ENCODE measurements at places on chromosomes 1 and 21.

GRCh38 chr1:201251851-201252430 is 31.4 kb upstream of the PKP1 start:
- no peak for DNase-seq

- no peak for DNase-seq
These were observed 12.8 kb upstream of the PHC2 start for GRCh38 chr1:33443705-33444180.

GRCh38 chr1:162172311-162173102 is 103.0 kb downstream of the NOS1AP start:
- no peak for DNase-seq

- no peak for DNase-seq
These were observed 351.6 kb upstream of the NCAM2 start for GRCh38 chr21:20646431-20647165.

GRCh38 chr1:248818505-248819374 is 7.0 kb downstream of the SH3BP5L start:
- no peak for DNase-seq

DNA sequence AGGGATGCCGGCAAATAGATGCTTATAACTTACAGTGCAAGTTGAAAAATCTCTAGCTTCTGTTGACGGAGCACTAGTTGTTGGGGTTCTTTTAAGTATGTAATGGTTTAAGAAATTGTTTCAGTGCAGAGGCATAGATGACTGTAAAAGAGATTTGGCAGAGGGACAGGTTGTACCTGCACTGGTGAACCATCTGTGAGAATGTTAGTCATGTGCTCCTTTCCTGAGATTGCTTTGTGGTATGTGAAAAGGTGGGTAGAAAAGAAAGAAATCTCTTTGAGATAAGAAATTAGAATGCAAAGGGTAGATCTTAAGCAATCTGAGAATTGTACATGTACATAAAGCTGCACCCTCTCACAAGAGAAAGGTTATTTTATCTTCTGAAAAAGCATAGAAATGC is 19.4 kb downstream of the ZBTB37 start:
- no peak for DNase-seq

DNA sequence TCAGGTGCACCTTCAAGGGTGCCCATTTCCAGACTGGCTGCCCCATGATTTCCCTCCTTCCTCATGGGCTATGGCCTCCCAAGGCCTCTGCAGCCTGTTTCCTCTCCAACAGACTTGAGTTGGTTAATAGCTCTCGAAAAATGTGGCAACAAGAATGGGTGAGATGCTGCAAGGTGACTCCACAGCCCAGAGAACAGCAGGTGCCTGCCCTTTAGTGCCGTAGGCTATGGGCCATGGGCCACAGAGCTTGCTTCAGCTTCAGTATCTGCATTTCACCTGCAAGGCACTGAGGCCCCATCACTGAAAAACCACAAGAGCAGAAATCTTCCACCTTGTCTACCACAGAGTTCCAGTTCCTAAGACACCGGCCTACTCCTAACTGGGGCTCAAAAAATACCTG is 122.0 kb downstream of the ETS2 start:
- no peak for DNase-seq

DNA sequence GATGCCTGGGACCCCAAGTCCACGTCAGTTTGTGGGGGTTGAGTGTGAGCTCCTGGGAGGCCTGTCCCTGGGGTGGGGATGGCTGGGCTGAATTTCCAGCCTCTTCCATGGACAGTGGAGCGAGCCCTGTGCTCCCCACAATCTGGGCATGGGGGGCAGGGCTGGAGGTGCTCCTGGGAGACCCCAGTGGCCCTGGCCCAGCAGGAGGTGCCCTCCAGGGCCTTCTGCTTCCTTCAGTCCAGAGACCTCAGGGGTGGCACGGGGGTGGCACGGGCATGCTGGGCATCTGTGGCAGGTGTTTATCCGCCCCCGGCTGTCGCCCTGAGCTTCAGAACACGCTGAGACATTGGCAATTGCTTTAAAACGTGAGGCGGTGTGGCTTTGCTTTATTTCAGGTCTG is 40.9 kb downstream of the MORN1 start:
- DNase-seq, result no peak

DNA sequence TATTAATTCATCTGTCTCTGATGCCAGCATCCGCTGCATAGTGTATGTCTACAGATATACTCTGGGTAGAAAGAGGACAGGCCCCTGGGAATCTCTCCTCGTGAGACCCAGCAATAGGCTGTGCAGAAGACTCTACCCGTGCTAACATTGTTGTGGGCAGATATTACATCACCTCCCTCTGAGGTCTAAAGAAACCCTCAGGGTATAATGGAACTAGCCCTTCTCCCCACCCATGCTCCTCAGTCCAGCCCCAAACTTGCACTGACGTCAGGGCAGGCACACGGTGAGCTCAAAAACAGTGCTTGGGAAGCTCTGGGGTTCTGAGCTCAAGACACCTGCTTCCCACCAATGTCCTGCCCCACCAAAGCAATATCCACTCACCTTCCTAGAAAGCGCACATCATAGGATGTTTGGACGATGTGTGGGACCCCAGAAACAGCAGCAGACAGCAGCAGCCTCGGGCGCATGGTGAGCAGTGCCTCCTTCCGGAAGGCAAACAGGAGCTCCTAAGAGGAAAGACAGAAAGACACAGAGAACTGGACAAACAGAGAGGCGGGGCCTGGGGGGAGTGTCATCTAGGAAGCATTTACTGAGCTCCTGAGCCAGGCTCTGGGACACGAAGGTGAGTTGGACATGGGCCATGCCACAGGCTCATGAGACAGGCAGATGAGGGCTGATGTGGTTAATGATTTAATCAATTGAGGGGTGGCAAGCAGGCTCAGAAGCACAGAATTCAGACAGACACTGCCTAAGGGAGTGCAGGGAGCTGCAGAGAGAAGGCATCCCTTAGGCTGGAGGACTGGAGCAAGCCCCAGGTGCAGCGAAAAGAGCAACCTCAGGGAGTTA is 4.8 kb downstream of the OVGP1 start:
- DNase-seq, result no peak

DNA sequence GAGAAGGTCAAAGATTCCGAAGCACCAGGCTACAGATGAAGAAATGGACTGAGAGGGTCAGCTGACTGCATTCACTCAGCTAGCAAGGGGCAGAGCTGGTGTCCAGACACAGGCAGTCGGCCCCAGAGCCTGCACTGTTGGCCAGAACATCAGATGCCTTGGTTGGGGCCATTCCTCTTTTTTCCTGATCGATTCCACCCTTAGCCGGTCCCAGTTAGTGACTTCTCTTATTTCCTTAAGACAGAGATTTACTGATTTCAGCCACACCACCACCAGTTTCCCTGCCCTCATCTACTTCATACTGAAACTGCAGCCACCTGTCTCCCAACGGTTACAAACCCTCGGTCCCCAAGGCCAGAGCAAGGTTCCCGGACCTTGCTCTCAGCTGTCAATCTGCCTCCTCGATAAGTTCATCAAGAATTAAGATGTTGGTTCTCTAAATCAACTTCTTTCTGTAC is 11.5 kb downstream of the CD58 start:
- DNase-seq, result peak; percentile 57

- DNase-seq, result no peak
These were observed 430.9 kb downstream of the MATN1 start for GRCh38 chr1:30292451-30292850.

DNA sequence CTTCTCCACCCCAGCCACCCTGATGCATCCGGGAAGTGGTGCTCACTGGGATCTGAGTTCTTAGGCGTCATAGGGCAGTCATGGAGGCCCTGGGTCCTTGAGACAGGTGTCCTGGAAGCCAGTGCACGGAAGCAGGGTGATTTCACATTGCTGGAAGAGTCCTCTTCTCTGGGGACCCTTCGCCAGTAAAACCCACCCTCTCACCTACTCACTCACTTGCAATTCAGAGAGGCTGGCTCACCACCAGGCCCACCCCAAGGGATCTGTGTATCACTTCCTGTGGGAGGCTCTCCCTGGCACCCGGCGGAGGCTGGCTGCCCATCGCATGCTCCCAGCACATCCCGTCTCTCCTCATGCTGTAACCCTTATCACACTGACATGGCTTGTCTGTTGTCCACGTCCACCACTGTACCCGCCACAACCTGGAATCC is 40.2 kb upstream of the EPS8L3 start:
- no peak for DNase-seq

DNA sequence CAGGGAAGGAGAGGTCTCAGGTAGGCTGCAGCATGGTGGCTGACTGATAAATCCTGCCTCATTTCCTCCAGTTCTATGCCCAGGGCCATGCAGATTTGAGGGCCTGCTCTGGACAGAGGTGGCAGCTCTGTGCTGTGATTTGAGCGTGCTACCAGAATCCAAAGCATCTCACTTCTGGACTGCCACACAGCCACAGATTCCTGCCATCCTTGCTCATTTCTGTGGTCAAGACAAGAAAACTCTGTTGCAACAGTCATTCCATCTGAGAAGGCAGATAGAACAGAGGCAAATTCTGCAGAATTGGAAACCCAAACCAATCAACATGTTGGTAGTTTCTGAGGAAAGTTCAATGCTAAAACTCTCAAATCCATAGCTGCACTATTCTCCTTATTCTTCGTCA is 102.8 kb upstream of the GALNT2 start:
- DNase-seq, result no peak

DNA sequence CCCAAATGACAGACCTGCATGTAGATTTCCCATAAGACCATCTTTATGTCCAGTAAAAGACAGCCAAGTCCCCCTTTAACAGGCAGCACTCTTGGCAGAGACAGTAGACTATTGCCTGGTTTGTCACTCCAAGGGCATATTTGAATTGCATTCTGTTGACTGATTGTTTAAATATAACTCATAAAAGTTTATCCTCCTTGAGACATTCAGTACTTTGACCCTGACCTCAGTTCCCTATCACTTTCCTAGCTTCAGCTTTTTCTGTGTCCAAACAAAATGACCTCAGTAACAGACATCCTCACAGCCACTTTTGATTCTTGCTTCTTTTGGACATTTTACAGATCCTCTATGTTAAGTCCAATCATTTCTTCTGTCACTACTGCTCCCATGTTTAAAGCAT is 51.1 kb downstream of the RBM11 start:
- DNase-seq, result no peak

GRCh38 chr1:225607355-225607754 is 45.6 kb downstream of the ENAH start:
- no peak for DNase-seq

DNA sequence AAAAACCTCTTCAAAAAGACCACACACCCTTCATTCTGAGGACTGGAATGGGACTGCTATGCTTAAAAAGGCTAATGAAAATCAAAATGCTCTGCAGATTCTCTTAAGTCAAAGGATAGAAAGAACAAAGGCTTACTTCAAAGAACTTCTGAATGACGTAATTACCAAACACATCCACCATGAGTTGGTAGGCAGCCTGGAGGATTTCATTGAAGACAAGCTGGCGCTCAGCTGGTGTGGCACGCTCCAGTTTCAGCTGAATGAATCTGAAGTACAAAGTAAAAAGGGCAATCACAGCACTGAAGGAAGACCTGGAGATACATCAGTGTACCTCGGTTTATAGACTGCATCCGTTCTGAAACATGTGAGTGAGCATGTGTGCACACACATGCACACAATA is 43.5 kb upstream of the SDC3 start:
- no peak for DNase-seq

GRCh38 chr1:56550859-56551188 is 28.5 kb downstream of the PLPP3 start:
- no peak for DNase-seq

GRCh38 chr1:60111118-60111517 is 37.5 kb upstream of the C1orf87 start:
- DNase-seq, result no peak

- no peak for DNase-seq
These were observed 1332.2 kb upstream of the PRMT6 start for GRCh38 chr1:105724286-105724685.

GRCh38 chr1:248905662-248906008 is 400 bp upstream of the PGBD2 start:
- no peak for DNase-seq

GRCh38 chr1:53087332-53088285 is 25.6 kb downstream of the PODN start:
- DNase-seq, result no peak

DNA sequence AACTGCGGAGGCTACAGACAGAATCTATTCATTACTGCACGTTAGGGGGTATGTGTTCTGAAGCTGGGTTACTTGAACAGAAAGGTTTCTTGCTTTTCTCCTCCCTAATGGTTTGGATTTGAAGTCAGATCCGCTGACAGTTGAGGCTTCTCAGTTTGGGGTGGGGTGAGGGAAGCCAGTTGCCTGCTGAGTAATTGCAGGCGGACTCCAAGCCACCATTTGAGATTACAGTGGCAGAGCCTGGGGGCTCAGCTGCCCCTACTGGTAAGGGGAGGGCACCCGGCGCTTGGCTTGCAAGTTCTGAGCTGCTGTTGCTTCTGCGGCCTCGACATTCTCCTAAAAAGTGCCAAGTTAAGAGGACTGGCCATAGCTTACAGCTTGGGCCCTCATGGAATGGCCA is 2.0 kb downstream of the GRHL3 start:
- DNase-seq, result peak; percentile 43

GRCh38 chr1:244444854-244445253 is 6.9 kb downstream of the ADSS2 start:
- DNase-seq, result no peak

DNA sequence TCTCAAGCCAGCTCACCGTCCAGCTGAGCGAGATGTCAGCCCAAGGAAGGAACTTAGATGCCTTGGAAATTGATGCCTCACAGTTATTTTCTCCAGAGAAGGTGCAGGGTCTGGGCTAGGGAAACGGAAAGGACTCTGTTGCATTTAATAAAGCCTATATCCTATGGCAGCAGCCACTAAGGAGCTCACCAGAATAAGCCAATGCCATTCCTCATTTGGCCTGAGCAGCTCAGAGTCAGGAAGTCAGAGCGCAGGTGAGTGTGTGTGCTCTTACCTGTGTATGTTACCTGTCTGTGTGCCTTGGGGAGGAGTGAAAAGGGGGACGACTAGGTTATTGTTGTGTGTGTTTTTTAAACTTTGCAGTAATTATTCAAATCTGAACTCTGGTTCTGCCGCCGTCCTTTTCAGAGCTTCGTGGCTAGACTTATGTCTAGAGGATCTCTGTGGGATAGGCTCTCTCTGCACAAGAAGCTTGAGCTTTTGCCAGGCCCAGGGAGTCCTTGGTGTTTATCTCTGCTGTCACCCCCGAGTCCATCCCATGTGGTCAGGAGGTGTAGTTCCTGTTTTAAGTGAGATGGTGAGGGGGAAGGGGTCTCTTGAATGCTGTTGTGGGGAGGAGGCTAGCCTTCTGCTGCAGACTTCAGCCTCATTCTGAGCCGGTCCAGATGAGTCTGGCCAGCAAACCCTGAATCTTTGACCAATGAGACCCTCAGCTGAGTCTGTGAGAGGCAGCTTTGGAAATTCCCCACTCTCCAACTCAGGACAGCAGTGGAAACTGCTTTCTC is 2.4 kb downstream of the TMCC2 start:
- DNase-seq, result no peak

DNA sequence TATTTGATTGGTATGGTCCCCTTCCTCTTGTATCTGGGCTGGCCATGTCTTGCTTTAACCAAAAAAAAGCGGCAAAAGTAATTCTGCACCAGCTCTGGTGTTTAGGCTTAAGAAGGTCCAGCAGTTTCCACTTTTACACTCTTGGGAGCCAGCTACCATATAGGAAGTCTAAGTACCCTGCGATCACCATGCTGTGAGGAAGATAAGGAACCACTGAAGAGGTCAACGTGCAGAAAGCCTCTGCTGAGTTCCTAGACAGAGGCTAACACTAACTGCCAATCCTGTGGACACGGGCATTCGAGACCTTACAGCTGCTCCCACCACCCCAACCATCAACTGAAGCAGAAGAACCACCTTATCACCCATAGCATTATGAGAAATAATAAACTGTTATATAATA is 331.4 kb downstream of the VAV3 start:
- no peak for DNase-seq
